Keratinocyte (primary cell): ENCODE measurements at places on chromosomes 6 and 20.

GRCh38 chr6:33481192-33481591 is 26.8 kb downstream of the ZBTB9 start:
- no peak overlapping the region for H3K27ac ChIP-seq
- H3K4me1 ChIP-seq: no peaks in the 10 kb centered on the region
- H3K36me3 ChIP-seq: no peaks in the 10 kb centered on the region
- no peak for DNase-seq
- H3K4me3 ChIP-seq: no peak overlapping the region

DNA sequence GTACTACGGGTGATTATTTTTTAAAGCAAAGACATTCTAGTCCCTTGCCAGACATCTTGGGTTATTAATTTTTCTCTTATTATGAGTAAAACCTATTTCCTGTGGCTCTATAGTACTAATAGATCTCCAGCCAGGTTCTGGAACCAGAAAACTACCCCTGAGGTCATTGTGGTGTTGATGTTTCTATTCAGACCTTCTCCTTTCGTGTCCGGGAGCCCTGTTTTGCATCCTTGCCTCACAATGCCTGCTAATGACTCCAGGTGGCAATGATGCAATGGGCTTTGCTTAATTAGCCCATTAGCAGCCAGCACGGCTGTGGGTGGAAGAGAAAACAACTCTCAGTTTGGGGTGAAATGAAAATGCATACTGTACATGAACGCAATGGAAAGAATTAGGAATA is 62.9 kb upstream of the ARG1 start:
- H3K36me3 ChIP-seq: no peaks in the 10 kb centered on the region
- no peak overlapping the region for H3K4me3 ChIP-seq
- DNase-seq: no peak

- H3K4me1 ChIP-seq: no peaks in the 10 kb centered on the region
- DNase-seq: no peak
- H3K27me3 ChIP-seq: no peaks in the 10 kb centered on the region
- H3K27ac ChIP-seq: no peak overlapping the region
- no peak overlapping the region for H3K4me3 ChIP-seq
- no peaks in the 10 kb centered on the region for H3K36me3 ChIP-seq
Observed at GRCh38 chr20:22993823-22994222, 41.3 kb upstream of the SSTR4 start.

- no peak overlapping the region for H3K27ac ChIP-seq
- no peak for DNase-seq
- H3K4me1 ChIP-seq: no peaks in the 10 kb centered on the region
- no peak overlapping the region for H3K4me3 ChIP-seq
- no peaks in the 10 kb centered on the region for H3K27me3 ChIP-seq
Observed at GRCh38 chr6:128723667-128724066, 159.3 kb upstream of the LAMA2 start.

DNA sequence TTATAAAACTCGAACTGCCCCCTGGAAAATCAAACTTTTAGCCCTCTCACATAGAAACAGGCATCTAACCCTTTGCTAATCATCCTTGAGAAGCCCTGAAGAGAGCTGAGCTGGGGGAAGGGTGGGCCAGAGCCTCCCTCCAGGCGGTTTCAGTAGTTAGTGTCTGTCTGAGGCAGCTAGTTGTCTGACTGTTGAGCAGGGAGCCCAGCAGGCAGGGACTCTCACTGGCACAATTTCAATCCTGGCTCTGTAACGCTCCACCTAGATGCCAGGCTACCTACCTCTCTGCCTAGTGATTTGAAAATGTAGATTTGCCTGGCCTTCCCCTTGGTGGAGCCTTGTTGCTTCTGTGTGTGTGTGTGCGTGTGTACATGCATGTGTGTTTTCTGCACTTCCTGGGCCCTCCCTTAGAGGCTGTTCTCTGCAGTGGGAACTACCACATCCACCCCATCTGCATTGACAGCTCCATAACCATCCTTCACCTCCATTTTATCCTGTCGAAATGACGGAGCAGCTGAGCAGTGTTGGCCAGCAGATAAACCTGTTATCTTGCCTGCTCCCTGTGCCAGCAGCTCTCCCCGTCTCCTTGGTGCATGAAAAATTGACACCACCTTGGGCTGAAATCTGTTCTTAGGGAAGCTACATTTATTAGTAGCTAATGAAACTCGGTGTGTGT is 69.6 kb upstream of the VSTM2L start:
- H3K4me3 ChIP-seq: no peak overlapping the region
- H3K4me1 ChIP-seq: no peaks in the 10 kb centered on the region
- DNase-seq: no peak

GRCh38 chr20:34953960-34954359 is 1.6 kb downstream of the GSS start:
- DNase-seq: no peak
- no peak overlapping the region for H3K27ac ChIP-seq
- peaks cover 7% of the 10 kb centered on the region for H3K36me3 ChIP-seq
- peaks cover 38% of the 10 kb centered on the region for H3K4me1 ChIP-seq

DNA sequence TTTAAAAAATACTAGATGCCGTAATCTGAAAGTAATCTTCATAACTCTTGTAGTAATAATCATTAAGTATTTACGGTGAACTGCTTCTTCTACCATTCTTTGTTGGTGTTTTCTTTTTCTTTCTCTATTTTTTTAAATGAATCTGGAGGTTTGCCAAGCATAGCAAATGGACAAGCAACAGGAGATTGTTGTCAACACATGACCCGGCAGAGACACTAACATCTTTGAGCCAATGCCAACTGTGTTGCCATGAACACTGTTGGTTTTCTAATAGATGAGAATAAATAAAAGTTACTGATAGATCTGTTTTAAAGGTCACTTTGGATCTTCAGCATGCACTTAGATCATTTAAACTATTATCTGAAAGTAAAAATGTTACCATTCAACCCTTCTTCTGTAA is 523.6 kb upstream of the EYS start:
- no peak overlapping the region for H3K4me3 ChIP-seq
- no peak overlapping the region for H3K27ac ChIP-seq
- H3K27me3 ChIP-seq: no peaks in the 10 kb centered on the region
- no peak for DNase-seq
- H3K36me3 ChIP-seq: no peaks in the 10 kb centered on the region

DNA sequence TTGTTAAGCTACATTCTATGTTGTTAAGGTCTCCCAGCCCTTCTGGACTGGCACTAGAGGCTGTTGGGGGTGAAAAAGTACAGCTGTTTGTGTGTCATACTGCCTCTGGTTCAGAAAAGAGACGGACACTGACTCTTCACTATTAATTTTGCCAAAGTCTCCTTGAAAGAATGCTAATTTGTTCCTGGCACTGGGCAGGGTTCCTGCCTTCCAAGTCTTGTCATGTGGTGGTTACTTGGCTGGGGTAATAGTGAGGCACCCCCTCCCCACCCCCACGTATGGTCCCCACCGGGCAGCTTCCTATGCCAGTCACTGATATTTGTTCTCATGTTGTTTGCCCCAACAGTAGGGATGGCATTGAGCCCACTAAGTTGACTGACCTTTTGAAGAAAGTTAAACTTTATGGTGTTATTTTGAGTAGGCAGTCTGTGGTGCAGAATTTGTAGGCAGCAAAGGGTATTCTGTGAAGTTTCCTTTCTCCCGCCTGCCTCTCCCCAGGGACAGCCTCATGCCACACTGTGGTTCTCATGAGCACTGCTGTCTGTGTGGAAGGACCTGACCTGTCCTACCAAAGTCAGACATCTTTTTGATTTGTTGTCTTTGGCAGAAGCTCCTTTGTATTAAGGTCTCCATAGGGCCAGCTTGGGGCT is 8.7 kb downstream of the CDS2 start:
- no peak overlapping the region for H3K4me3 ChIP-seq
- peaks cover 14% of the 10 kb centered on the region for H3K4me1 ChIP-seq
- H3K27me3 ChIP-seq: no peaks in the 10 kb centered on the region
- H3K27ac ChIP-seq: no peak overlapping the region

- H3K36me3 ChIP-seq: no peaks in the 10 kb centered on the region
- H3K27me3 ChIP-seq: no peaks in the 10 kb centered on the region
- no peak overlapping the region for H3K4me3 ChIP-seq
- peaks cover 6% of the 10 kb centered on the region for H3K4me1 ChIP-seq
- no peak overlapping the region for H3K27ac ChIP-seq
Observed at GRCh38 chr6:118771253-118771652, 119.9 kb upstream of the CEP85L start.

- no peak for DNase-seq
- H3K4me1 ChIP-seq: no peaks in the 10 kb centered on the region
- no peak overlapping the region for H3K4me3 ChIP-seq
- H3K27me3 ChIP-seq: no peaks in the 10 kb centered on the region
Observed at GRCh38 chr6:111276736-111277135, 189.4 kb downstream of the SLC16A10 start.

DNA sequence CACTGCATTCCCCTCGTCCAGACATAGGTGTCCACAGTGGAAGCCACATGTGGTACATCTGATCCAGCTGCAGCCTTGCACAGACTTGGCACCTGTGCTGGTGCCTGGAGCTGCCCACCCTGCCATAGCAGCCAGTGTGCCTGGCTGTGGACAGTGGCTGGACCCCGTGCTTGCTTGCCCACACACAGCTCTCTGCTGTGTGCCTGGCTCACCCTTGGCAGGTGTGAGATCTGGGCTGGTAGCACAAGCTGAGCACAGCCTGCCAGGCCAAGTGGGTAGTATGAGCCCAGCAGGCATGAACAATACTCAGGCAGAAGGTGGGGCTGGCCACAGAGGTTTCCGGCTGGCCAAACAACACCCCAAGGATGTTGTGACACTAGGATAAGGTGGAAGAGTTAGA is 614.4 kb downstream of the BCKDHB start:
- H3K27ac ChIP-seq: no peak overlapping the region
- no peaks in the 10 kb centered on the region for H3K27me3 ChIP-seq
- no peak overlapping the region for H3K4me3 ChIP-seq
- no peaks in the 10 kb centered on the region for H3K36me3 ChIP-seq
- DNase-seq: no peak

DNA sequence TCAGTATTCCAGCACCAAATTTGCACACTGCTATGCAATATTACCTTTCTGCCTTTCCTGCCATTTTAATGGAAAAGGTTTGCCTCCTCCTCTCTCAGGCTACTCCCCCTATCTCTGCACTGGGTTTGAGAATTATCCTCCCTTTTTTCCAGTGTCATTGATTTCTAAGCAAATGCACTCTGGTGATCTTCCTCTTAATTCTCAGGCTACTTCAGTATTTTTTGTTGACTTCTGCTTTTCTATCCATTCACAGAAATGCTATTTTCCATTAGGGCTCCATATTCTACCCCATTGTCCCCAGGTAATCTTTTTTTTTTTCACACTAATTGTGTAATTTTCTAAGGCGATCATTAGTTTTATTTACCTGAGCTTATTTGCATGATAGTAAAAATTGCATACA is 144.0 kb downstream of the GJA1 start:
- no peak for DNase-seq
- H3K27ac ChIP-seq: no peak overlapping the region
- H3K36me3 ChIP-seq: no peaks in the 10 kb centered on the region
- H3K27me3 ChIP-seq: no peaks in the 10 kb centered on the region
- H3K4me1 ChIP-seq: no peaks in the 10 kb centered on the region

DNA sequence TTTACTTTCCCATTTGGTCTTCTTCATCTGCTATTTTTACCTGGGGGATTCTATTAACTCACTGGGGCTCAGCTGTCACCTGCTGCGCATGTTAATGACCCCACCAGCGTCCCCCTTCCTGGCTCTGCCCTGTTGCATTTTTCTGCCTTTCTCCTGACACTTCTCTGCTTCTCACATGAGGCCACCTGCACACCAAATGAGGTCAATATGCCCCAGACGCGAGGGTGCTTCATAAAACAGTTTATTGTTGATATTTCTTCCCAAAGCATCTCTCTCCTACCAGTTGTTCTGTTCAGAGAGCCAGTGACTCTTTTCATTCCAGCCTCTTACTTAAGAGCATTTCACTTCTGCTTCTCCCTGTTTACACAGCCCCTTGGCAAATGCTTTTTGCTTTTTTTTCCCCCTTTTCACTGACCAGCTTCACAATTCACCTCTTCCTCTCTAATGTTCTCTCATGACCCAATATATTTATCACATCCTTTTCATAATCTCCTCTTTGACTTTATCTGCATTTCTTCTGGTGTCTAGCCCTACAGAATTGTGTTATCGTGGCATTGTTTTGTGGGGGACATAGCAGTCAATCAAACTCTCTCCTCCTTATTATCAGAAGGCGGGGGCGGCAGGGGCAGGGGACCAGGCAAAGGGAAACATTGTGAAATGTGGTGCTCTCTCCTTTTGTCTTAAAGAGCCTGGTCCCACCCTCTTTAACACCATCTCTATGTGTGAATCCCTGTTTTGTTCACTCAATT is 545.8 kb upstream of the CITED2 start:
- H3K27me3 ChIP-seq: no peaks in the 10 kb centered on the region
- no peak overlapping the region for H3K4me3 ChIP-seq
- H3K4me1 ChIP-seq: no peaks in the 10 kb centered on the region
- no peaks in the 10 kb centered on the region for H3K36me3 ChIP-seq
- no peak overlapping the region for H3K27ac ChIP-seq
